ENCODE measurements at places on chromosomes 2 and 18.

DNA sequence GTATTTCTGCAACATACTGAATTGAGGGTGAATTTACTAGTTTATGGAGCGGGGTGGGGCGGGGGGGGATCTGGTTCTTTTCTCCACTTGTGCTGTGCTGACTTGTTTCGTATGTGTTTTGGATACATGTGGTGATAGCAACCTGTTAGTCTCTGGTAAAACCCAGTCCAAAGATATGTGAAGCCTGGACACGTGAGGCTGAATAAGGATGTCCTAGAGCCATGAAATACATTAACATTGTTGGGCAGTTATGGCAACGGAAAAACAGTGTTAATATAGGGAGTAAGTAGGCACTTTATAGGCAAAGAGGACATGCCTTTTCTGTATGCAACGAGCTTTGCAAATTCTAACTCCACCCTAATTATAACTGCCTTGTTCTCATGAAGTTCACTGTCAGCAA lies 42.1 kb upstream of the NEMP2 start:
- no peak for DNase-seq

- no peak for DNase-seq
Observed at GRCh38 chr2:182522405-182522896, 95.6 kb upstream of the PDE1A start.

GRCh38 chr2:36277881-36278523 lies 77.6 kb upstream of the CRIM1 start:
- DNase-seq = no peak

GRCh38 chr2:129860088-129860487 lies 119.4 kb upstream of the RAB6C start:
- no peak for DNase-seq

DNA sequence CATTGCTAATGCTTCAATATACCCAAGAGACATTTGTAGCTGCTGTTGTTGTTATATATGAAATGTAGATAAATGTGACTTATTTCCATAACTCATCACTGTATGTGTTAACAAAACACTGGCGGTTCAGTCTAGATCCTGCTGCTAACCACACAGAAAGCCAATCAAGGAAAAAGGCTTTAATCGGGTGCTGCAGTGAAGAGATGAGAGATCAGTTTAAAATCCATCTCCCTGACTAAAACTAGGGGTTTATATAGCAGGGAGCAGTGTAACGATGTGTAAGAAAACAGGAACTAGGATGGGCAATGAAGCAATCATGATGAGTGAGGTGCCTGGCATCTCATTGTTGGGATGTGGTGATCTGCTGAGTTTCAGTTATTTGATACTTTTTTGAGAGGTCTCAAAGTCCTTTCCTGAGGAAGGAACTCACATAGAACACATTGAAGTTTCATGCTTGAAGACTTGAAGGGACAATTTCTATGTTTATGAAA lies 677.7 kb upstream of the CDH7 start:
- no peak for DNase-seq

- DNase-seq = no peak
Observed at GRCh38 chr2:208620487-208620978, 213.9 kb downstream of the PTH2R start.

- no peak for DNase-seq
Observed at GRCh38 chr18:53755914-53756609, 468.4 kb downstream of the MBD2 start.

- peak; percentile 46 for DNase-seq
Observed at GRCh38 chr2:200862532-200863000, 1.9 kb downstream of the CLK1 start.

DNA sequence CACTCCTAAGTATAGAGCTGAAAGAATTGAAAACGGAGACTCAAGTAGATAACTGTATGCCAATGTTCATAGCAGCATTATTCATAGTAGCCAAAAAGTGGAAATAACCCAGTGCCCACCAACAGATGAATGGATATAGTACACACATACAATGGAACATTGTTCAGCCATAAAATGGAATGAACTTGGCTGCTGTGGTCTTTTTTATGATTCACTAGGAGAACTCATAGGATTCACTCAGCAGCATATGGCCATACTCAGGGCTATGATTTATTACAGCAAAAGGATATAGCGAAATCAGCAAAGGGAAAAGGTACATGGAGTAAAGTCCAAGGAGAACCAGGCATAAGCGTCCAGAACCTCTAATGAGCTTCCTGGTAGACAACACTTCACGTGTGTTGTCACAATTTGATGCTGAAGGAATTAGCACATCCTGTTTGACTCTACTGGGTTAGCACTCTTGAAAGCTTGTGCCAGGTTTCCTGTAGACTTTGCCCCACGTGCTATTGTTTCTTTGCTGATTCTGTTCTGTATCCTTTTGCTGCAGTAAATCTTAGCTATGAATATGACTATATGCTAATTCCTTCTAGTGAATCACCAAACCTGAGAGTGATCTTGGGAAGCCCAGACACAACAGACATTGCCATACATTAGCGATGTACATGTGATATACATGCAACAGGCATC lies 15.7 kb downstream of the SPC25 start:
- no peak for DNase-seq

- DNase-seq = no peak
Observed at GRCh38 chr2:907706-908105, 42.9 kb upstream of the SNTG2 start.

- DNase-seq = no peak
Observed at GRCh38 chr2:120255986-120256650, 3.5 kb downstream of the RALB start.

DNA sequence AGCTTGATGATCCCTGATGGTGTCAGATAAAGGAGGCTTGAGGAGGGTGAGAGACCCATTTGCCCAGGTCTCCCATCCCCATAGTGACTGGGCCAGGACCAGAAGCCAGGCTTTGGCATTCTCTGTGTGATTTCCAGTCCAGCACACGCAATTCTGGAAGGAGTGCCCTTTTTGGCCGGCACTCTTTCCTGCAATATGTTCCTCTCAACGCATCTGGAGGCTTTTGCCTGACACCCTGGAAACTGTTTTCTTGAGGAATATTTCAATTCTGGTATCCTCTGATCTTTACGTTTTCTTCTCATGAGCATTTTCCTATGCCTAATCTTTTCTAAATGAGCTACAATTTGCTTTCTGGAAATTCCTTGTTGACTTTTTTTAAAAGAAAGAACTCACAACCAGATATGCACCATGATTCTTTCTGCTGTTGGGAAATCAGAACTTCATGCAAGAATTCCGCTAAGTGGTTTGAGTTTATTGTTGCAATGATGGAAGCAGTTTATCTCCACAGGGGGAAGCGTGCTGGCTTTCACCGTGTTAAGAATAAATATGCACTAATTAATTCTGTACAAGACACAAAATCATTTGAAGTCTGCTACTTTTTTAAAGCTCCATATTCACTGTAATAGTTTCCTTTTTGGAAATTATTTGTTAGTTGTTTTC lies 143.7 kb downstream of the NAPG start:
- no peak for DNase-seq

- DNase-seq = no peak
Observed at GRCh38 chr2:128458505-128458904, 139.8 kb upstream of the HS6ST1 start.

- no peak for DNase-seq
Observed at GRCh38 chr2:58299123-58299522, 58.0 kb upstream of the FANCL start.

GRCh38 chr2:150944315-150944714 lies 317.3 kb downstream of the RBM43 start:
- no peak for DNase-seq

DNA sequence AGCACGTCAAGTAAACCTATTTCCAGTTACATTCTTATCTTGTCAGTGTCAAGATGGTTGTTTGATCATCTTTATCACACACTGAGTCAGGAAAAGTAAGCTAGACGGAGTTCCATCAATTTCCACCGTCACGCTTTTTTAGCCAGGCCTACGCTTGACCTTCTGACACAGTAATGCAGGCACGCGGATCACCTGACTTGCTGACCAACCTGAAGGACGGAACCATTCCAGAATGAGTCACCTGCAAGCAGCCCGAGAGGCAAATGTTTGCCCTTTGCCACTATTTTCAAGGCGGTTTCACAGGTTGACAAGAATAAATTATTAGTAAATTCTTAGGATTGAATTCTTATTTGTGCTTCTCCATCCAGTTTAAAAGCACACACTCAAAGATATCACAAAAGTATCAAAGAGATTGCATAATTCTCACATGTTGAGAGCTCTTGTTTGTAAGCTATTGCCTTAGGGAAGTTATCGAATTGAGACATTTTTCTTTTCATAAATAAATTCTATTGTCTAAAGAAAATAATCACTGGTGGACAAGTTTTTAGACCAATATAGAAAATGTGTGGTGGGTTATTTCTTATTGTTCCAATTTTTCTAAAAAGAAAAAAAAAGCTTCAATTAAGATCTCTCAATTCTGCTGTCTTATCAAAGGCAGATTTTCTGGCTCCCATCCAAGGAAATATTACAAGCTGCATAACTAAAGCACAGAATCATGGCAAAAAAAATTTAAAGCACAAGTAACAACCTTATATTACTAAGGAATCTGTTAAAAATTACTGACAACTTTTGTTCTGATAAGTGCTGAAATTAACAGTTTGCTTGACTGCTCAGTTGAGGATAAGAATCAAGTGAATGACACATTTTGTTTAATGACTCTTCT lies 31.9 kb downstream of the UXS1 start:
- no peak for DNase-seq

DNA sequence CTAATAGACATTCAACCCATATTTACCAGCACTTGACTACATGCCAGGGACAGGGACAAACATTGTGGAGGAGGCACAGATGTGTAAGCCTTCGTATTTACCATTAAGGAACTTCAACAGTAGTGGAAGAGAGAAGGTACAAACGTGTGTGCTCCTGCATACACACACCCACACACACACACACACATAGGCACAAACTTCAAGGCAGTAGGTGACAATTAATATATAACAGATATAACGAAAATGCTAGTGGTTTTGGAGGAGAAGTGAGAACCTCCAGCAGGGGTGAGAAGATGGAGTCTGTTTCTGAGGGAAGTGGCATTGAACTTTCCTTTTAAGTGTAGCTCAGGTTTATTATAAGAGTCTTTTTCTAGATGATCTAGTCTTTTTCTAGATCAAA lies 231.1 kb downstream of the SETBP1 start:
- no peak for DNase-seq

GRCh38 chr2:62296832-62297623 lies 101.1 kb downstream of the B3GNT2 start:
- no peak for DNase-seq

GRCh38 chr2:172374318-172375240 lies 52.8 kb upstream of the ITGA6 start:
- DNase-seq = no peak

DNA sequence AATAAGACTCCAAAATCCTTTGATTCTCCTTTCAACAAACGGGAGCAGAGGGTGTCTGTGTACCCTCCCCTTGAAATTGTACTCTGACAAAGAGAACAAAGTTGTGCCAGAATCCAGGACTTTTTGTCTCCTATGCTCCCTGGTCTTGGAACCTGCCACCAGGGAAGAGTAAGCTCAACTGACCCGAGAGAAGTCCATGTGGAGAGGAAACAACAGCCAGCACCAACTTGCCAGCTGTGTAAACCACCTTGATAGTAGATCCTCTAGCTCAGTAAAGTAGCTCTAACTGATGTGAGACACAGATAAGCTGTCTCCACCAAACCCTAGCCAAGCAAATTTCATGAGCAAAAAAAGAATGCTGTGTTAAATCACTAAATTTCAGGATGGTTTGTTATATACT lies 46.9 kb downstream of the LNPK start:
- no peak for DNase-seq

DNA sequence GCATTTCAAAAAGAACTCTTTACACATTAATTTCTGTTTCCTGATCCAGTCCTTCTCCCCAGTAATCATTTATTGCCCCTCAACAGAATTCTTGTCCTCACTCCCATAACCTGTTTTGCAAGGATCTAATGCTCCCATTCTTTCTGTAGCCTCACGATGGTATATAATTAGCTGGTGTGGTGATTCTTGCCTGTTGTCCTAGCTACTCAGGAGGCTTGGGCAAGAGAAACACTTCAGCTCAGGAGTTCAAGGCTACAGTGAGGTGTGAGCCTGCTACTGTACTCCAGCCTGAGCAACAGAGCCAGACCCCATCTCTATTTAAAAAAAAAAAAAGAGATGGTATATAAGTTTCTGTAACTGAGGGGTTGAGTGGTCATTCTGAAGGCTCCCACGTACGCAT lies 7.7 kb upstream of the TRAPPC8 start:
- DNase-seq = no peak

GRCh38 chr2:66495788-66496640 lies 61.1 kb downstream of the MEIS1 start:
- no peak for DNase-seq

GRCh38 chr2:10297959-10298531 lies 4.7 kb upstream of the HPCAL1 start:
- DNase-seq = peak; percentile 63

DNA sequence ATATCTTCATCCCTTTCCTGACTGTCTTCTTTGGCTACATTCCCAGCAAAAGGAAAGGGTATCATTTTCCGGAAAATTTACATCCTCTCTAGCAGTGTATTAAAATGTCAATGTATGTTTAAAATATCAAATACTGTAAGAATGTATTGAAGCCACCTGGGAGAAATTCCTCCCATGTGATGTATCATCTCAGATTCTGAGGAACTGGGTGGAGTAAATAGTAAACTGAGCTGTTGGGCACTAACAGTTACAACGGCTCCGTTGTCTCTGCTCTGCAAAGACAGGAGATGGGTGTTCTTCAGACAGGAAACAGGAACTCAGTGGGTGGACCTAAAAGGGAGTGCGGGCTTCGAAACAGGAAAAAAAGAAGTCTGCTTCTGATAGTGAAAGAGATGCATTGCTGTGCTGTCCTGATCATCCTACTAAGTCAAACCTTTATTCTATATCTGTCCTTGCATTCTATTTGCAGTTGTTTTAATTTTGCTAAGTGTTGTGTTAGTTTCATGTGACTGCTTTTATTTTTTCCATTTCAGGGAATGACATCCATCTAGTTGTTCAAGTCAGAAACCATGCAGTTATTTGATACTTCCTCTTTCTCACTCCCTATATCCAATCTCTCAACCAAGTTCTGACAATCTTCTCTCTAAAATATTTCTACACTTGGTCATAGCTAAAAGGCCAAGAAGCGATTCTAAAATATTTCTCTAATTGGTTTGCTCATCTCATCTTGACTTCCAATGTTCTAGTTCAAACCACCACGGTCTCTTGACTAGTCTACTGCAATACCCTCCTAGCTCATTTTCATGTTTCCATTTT lies 19.4 kb downstream of the DOK1 start:
- DNase-seq = no peak

- no peak for DNase-seq
Observed at GRCh38 chr2:240648155-240648649, 22.9 kb downstream of the GPR35 start.

DNA sequence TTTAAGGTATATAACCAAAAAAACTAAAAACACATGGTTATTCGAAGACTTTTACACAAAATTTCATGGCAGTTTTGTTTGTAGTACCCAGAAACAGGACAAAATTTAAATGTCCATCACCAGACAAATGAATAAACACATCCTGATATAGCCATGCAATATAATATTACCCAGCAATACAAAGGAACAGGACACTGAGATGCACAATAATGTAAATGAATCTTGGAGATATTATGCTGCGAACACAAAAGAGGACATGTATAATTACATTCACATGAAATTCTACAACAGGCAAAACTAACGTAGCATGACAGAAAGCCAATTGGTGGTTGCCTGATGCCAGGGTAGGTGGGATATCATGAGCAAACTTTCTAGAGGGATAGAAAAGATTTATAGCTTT lies 92.4 kb upstream of the OTX1 start:
- DNase-seq = no peak
